RWPE2 (cell line): ENCODE measurements at places on chromosomes 3 and 15.
A peak's percentile ranks its signal among the peaks of the same experiment; 100 is the strongest.

DNA sequence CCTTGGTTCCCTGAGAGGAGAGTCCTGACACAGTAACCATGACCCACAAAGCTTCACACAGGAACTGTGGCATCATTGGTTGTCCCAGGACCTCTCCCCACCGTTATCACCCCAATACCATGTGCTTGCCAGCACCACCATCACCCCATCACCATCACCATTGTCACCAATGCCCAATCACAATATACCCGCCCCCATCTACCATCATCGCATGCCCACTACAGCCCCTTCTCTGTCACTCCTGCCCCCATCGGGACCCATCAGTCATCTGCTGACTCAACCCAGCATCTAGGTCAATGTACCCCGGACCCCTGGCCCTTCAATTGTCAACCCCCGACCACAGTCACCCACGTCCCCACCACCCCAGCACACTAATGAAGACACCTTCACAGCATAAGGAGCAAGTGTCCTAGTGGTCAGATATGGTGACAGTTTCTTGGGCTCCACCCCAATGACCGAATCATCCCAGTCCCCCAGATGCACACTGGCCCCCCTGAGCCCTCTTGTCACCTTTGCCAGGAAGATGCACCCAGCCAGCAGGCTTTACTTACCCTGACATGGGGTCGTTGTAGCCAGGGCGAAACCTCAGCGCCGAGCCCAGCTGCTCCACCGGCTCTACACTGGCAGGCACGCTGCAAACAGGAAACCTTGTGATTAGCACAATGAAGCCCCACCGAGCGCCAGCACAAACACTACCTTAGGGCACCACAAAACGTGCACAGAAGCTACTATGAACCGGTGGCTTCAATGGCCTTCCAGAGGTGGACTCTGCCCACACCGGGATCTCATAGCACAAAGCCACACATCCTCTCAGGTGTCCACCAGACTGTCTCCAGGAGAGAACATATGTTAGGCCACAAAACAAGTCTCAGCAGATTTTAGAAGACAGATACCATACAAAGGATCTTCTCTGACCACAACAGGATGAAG lies 25.1 kb downstream of the SHISA5 start:
- DNase-seq, result no peak

GRCh38 chr3:133949438-133949837 lies 53.8 kb upstream of the RAB6B start:
- DNase-seq, result peak; percentile 22

GRCh38 chr3:25503898-25504301 lies 75.8 kb downstream of the RARB start:
- no peak for DNase-seq

GRCh38 chr3:117084277-117084676 lies 374.7 kb downstream of the TUSC7 start:
- DNase-seq, result no peak

- DNase-seq, result no peak
Measured at GRCh38 chr3:44419116-44419922, 58.2 kb downstream of the ZNF445 start.

DNA sequence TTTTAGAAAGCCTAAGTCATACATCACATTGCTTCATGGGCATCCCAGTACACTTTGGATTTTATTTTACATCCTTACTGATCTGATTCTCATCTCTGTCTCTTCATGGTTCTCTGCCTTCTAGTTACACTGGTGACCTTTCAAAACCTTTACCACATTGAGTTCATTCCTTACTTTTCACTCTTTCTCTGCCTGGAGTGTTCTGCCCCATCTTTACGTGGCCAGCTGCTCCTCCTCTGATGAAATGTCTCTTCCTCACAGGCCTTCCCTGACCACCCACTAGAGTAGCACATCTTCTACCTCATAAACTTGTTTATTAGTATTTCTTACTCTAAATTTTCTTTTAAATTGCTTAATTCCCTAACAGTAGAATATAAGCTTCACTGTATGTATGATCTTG lies 17.7 kb downstream of the CTNNB1 start:
- DNase-seq, result no peak

DNA sequence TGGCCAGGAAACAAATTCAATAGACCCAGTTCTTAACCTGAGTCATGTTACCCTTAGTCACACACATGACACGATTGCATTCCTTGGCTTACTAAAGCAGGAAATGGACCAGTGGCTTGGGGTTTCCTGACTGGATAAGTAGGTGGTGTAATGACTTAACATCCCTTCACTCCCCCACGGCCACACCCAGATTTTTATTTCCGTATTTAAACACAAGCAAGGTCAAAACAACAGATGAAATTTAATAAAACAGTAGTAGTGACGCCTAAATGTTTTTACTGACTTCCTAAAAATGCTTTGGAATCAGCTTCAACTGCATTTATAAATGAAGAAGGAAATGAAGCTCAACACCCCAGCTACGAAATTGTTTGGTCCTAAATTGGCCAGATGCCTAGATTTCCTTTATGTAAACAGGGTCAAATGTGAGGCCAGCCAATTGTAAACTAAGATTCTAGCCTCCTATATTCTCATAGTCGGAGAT lies 324.3 kb downstream of the CHST2 start:
- DNase-seq, result peak; percentile 78

DNA sequence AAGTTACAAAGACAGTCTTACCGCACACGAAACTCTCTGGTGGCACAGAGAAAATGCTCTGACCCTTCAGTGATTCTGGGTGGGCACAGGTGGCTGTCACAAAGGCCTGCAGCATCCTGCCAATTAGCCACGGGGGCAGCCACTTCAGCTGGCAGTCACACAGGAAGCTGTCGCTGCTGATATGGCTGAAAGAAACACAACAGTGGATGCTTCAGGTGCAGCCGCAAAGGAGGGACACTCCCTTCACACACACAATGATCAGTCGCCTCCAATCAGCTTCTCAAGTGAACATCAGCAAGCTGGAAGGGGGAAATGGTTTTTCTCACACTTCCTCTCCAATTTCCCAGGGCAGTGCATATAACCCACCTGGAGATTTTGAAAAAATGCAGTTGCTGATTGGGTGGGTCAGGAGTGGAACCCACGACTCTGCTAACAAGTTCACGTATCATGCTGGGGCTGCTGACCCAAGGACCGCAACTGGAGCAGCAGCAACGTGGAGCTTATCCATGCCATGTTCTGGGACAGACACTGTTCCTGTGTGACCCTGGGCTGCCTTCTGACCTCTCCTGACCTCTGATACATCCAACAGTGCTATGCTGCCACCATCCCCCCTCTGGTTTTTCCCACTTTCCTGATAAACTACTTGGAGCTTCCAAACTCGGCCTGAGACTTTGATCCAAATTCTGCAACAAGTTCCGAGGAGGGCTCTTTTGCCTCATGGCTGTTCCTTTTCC lies 106.6 kb downstream of the LRIG1 start:
- no peak for DNase-seq

DNA sequence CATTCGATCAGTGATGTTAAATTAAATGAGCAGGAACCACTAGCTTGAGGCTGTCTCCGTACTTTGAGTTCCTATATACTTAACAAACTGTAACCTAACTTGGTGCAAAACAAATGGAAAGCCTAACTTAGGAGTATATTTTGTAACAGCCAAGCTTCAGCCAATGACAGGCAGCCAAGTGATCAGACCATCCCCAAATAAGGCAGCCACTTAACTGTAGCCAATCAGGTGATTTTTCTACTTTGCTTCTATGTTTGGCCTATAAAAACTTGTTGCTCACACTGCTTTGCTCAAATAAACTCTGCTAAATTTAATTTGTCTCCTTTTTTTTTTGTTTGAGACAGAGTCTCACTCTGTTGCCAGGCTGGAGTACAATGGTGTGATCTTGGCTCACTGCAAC lies 19.3 kb upstream of the ZNF770 start:
- no peak for DNase-seq

GRCh38 chr15:63440756-63441155 lies 59.1 kb upstream of the CA12 start:
- no peak for DNase-seq

DNA sequence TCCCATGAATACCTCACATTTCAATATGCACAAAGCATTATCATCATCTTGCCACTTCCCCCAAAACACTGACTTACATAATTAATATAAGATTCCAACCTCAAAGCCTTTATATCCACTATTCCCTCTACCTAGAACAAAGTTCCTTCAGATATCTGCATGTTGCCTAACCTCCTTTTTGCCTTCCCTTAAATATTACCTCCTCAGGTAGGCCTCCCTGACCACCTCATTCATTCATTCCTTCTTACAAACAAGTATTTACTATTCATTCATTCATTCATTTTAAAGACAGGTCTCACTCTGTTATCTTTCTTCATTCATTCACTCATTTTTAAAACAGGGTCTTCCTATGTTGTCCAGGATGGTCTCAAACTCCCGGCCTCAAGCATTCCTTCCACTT lies 18.6 kb downstream of the DYNC1LI1 start:
- DNase-seq, result no peak

GRCh38 chr3:94359996-94360395 lies 297.1 kb downstream of the NSUN3 start:
- DNase-seq, result no peak

DNA sequence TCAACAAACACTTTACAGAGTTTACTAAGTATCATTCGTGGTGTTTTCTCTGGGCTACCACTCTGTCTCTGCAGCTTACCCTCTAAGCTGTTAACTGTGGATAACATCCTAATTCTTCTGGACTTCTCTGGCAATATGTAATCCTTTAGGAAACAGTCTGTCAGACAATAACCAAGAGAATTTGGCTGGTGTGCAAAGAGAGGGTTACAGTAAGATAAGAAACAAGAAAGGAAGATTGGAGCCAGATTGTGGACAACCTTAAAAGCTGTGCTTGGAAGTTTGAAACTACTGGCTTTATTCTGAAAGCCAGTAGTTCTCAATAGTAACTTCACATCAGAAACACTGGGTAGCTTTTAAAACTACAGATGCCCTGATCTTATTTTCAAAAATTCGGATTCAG lies 778 bp downstream of the ARL6 start:
- DNase-seq, result no peak

DNA sequence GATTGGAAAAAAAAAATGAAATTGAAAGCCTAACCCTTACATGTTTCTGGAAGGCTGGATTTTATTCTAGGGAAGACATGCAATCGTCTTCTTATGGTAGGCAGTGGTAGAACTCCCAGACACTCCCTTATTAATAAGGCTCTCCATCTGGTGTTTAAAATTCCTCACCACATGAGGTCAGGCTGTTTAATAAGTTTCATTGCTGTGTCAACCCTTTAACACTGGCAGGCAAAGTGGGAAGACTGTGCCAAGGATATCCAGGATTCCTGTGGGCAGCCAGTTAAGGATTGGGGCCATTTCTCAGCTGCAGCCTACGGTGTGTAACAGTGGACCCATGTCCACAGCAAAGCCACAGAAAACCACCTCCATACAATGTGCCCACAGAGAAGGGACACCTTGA lies 225.5 kb upstream of the CHRM5 start:
- no peak for DNase-seq

GRCh38 chr3:11529281-11529680 lies 114.4 kb downstream of the VGLL4 start:
- DNase-seq, result no peak

DNA sequence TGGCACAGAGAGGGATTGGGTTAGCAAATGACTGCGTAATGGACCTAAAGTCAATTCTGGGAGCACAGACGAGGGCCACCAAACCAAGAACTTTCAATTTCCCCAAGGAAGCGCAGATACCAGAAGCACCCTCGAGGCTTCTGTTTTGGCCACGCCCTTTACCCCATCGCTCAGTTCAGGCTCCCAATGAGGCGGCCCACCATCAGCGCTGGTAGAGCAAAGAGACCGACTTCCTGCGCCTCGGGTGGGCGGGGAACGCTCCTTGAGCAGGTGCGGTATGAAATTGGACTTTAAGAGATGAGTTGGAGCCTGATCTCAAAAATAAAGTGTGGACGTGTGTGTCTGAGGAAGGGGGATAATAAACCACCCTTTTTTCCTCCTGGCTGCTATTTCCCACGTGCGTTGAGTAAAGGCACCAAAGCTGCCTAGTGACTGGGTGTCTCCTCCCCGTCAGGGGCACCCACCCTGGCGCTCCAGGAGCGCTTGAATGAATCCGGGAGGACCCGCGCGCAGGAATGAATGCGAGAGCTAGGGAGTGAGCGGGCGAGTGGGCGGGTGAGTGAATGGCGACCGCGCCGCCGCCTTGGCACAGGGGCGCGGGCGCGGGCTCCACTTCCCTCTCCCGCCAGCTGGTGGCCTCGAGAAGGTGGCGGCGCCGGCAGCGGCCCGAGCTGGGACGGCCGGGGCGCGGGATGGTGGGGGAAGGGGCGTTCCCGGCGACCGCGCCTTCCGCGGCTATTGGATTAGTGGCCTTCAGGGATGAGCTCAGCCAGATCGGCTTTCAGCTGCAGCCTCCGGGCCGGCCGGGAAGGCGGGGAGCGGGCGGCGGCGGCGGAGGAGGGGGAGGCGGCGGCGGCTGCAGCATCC lies at the start of gene SPSB4:
TSS of gene SPSB4 (plus strand) at position 772 of the 867 bp plus-strand sequence. CDS start 14,758 bp downstream, outside the sequence.
- no peak for DNase-seq

DNA sequence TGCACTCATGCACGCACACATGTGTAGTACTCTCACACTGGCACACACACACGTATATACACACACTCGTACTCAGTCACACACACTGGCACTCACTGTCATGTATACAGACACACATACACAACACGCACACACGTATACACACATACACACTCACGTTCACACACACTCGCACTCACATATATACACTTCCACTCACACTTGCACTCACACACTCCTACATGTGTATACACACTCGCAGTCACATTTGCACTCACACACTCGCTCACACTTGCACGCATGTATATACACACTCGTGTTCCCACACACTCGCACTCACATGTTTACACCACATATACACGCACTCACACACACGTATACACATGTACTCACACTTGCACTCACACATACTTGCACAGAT lies 1.5 kb downstream of the PLA2G4F start:
- no peak for DNase-seq

- no peak for DNase-seq
Measured at GRCh38 chr3:156615592-156616173, 58.7 kb upstream of the TIPARP start.

GRCh38 chr3:140188285-140188684 lies 253.3 kb downstream of the CLSTN2 start:
- no peak for DNase-seq

- no peak for DNase-seq
Measured at GRCh38 chr3:52020796-52021195, 25.1 kb upstream of the RPL29 start.

DNA sequence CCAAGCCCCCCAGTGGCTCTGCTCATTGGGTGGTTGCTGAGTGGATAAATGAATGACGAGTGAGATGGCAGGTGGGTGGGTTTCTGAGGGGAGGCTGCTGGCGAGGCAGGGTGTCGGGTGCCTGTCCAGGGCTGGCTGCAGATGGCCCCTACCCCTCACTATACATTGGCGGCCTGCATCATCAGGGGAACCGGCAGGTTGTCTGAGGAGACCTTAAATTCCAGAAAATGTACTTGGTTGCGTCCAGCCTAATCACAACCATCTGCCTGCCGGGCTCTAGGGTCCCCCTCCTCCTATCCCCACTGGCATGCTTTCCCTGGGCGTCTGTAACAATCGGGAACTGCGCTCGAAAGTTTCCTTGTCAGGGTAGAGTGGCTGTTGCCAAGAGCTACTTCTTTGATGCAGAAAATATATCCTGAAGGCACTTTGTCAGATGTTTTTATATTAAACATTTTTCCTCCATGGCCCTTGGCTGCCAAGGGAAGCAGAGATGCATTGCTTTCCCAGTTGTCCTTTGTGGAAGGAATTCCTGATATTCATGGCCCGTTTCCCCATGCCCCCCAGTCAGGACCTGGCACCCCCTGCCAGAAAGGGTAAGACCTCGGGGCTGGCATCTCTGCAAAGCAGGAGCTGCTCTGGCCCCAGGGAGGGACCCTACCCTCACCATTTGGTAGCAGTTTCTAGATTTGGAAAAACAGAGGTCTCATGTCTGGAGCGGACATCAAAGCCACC lies 22.9 kb downstream of the SMAD6 start:
- DNase-seq, result no peak

GRCh38 chr3:182568261-182568660 lies 225.0 kb upstream of the ATP11B start:
- DNase-seq, result no peak
